Caco-2 (cell line): ENCODE measurements at places on chromosomes 2 and 18.

- no peak for DNase-seq
These were observed 8.6 kb downstream of the RUFY4 start for GRCh38 chr2:218077464-218078216.

- peak; percentile 45 for DNase-seq
These were observed 590.8 kb upstream of the ID2 start for GRCh38 chr2:8090748-8091700.

DNA sequence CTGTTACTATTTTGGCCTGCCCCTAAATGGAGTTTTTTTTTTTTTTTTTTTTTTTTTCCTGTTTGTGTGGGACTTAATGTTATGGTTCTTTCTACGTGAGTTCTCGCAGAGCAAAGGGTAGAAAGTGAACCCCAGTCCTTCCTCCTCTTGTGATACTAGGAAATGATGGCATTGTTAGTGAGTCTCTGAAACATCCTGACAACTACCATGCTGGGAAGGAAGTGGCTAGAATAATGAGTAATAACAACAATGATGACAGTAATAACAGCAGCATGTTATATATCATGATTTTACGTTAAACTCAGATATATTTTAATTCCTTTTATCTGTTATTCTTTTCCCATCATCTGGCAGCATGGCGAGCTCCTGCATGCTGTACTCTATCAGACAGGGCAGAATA lies 216.2 kb upstream of the LINC00305 start:
- no peak for DNase-seq

- DNase-seq: peak; percentile 94
These were observed at the start of gene SPATS2L for GRCh38 chr2:200306196-200306930. Gene SPATS2L (plus strand): TSS chr2:200306693. CDS start chr2:200389245, 82,552 bp downstream.

DNA sequence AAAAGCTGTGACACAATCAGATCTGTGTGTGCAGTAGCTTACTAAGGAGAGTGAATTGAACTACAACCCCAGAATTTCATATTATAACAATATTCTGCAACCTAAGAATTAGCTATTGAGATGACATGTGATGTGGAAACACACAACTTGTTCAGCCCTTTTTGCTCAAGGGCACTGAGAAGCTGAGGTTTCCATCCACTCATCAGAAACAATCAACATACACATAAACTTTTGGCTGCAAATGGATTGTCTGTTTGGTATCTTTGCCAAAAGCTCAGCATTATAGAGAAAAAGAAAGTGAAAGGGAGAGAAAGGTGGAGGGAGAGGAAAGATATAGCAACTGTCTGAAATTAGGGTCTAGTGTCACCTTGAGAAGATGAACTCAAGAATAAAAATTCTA lies 117.2 kb upstream of the KLF7 start:
- no peak for DNase-seq
